ENCODE measurements at places on chromosomes 11 and 22.

- no peak for DNase-seq
Measured at GRCh38 chr11:121510438-121510837, 57.7 kb upstream of the SORL1-AS1 start.

- DNase-seq = no peak
Measured at GRCh38 chr22:49224243-49224642, 603.4 kb downstream of the BRD1 start.

DNA sequence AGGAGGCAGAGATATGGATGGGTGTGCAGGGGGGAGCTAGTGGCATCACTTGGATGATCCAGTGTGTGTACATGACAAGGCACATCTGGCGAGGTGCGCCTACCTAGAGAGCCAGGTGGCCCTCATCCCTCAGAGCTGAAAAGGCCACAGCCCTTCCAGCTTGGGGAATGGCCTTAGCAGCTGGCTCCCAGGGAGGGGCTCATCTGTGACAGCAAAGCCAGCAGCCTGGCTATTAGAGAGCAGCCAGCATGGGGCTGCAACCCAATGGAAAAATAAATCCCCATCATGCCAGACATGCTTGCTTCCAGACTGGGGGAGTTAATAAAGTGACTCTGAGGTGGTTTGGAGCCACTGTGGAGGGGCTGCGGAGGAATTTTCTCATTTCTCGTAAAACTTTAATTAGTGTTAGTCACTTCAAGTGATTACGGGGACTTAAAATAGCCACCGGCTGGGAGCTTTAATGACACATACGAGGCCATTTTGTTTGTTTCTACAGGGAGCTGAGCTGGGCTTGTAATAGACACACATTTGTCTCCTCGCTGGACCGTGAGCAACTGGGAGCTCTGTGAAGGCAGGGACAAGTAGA lies 111.2 kb upstream of the ALX4 start:
- no peak for DNase-seq

DNA sequence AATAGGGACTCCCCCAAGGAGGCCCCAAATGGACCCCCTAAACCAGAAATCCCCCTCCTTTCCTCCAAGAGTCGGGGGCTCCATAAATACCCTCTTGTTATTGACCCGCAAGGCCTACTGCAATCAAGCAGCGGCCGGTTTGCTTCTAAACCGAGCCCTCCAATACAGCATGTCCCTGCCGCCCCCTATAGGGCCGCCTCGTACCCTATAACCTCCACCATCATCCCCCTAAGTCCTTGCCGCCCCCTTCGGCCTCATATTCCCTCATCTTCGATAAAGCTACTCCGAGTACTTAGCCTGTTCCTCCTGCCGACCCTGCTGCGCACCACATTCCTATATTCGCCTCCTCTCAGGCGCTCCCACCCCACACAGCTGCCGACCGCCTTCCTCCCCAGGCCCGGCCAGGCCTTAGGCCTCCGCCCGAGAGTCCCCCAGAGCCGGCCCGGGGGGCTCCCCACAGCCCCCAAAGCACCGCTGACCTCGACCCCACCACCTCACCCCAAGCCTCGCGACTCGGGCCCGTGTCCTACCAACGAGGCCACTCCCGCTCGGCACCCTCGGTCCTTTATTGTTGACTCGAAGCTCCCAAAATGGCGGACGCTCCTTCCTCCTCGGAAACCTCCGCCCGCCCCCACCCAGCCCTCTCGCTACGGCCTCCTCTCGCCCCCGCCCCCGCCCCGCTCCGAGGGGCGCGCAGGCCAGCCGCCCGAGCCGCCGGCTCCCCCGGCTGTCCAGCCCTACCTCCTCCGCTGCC lies 430 bp downstream of the DDX6 start:
- DNase-seq = peak; percentile 63

DNA sequence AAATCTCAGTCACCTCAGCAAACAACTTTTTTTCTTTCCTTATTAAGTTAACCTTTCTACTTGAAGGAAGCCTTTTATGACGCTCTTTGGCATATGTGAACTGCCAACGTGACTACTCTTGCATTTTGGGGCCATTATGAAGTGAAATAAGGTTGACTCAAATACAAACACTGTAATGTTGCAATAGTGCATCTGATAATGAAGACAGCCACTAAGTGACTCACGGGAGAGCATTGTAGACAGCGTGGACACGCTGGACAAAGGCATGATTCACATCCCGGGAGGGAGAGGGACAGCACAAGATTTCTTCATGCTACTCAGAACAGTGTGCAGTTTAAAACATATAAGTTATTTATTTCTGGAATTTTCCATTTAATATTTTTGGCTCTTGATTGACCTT lies 560.8 kb downstream of the ETS1 start:
- peak; percentile 89 for DNase-seq

- peak; percentile 28 for DNase-seq
Measured at GRCh38 chr11:9533736-9534473, 39.6 kb upstream of the WEE1 start.
